Stimulated activated CD8-positive, alpha-beta memory T cell treated with anti-CD3 and anti-CD28 coated beads, Interleukin-4, amount 100 ng/mL, for 1 hour (primary cell): ENCODE measurements at places on chromosomes 16 and 17.

GRCh38 chr16:85386467-85387170, 226.5 kb upstream of the GSE1 start:
- no peak for DNase-seq

DNA sequence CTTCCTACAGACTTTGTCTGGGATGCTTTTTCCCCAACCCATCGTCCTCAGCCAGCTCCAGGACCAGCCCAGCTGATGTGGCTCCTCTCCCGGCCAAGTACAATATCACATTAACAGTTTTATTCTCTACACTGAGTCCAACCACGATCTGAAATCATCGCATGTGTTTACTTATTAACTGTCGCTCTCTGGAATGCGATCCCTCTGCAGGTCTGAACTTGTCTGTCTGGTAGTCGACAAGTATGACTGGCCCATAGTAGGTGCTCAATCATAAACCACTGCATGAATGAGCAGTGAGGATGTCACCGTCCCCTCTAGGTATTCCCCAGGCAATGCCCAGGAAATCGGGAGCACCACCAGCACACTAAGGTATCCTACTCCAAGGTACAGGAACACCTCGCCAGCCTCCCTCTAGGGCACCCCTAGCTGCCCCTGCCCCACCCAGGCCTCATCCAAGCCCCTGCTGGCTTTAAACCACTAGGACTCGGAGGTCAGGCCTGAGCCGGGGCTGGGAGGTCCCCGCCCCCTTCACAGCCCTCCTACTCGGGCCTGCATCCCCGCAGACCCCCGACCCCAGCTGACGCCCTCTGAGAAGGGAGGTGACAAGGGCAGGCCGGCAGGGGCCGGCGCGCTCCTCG, 27.7 kb downstream of the RTN4RL1 start:
- DNase-seq: no peak

- no peak for DNase-seq
These were observed 68.8 kb upstream of the GCSH start for GRCh38 chr16:81164958-81165357.

DNA sequence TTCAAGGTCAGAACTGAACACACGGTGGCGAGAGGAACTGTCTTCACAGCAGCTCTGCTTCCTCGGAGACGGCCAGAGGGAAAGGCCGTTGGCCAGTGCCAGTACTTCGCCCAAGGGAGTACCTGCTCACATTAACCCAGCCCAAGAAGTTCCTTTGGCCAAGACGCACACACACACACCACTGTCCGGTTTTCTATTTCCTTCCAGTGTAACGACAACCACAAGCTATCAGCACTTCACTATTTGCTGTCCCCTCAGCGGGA, 744 bp upstream of the GGNBP2 start:
- no peak for DNase-seq

DNA sequence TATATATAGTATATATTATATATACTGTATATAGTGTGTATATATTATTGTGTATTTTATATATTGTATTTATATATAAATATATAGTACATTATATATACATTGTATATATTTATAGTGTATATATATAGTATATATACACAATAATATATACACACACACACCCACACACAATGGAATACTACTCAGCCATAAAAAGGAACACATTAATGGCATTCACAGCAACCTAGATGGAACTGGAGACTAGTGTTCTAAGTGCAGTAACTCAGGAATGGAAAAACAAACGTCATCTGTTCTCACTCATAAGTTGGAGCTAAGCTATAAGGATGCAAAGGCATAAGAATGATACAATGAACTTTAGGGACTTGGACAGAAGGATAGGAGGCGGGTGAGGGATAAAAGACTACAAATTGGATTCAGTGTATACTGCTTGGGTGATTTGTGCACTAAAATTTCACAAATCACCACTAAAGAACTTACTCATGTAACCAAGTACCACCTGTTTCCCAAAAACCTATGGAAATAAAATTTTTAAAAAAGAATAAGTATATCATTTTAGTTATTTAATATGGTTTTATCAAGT, 201.9 kb upstream of the CDH11 start:
- no peak for DNase-seq

- DNase-seq: no peak
These were observed 72.9 kb upstream of the CCL2 start for GRCh38 chr17:34182036-34182803.

- no peak for DNase-seq
These were observed 8.0 kb downstream of the CTRB1 start for GRCh38 chr16:75226550-75227360.

- no peak for DNase-seq
These were observed 27.3 kb downstream of the SLFN11 start for GRCh38 chr17:35345926-35346771.

DNA sequence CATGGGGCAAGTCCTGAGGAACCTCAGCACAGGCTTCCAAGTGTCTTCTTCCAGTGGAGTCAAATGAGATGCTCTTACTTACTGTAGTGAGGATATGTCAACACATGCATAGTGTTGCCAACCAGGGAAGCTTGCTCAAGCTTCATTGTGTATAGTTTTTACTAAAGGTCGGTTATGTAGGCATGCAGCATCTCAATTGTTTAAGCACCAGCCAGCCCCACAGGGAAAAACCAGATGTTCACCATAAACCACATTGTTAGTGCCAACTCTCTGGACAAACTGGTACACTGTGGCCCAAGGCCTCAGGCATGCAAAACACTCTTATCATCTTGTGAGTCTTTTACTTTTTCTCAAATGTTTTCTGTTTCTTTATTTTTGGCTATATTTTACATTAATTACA, 152.1 kb downstream of the PHKB start:
- DNase-seq: no peak

DNA sequence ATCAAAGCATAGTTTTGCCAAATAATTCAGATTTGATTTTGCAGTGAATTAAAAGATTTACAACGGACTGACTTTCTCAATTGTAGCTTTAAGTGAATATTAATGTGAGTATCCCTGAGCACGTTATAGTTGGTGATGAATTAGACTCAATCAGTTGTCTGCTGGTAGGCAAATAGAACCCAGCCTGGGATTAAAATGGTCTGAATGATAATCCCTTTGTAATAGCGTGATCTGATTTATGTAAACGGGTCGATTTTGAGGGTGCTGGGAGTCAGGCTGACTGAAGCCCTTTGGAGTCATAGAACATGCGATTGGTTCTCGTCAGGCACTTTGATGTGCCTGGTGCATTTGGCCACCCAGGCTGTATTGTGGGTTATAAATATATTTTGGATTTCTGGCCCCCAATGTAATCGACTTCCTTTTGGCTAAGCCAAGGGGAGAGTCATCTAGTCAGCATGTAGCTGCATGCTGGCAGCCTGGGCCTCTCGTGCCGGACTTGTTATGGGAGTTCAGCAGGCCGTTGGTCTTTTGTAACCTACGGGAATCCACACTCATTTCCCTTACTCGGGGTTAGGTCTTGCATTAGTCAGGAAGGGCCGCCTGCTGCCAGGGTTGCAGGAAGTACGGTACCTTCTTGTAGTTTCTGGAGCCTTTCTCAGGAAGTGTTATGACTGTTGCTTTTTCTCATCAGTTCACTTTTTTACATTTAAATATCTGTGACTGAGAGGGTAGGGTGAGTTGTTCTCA, 5.4 kb downstream of the PGS1 start:
- DNase-seq: no peak

DNA sequence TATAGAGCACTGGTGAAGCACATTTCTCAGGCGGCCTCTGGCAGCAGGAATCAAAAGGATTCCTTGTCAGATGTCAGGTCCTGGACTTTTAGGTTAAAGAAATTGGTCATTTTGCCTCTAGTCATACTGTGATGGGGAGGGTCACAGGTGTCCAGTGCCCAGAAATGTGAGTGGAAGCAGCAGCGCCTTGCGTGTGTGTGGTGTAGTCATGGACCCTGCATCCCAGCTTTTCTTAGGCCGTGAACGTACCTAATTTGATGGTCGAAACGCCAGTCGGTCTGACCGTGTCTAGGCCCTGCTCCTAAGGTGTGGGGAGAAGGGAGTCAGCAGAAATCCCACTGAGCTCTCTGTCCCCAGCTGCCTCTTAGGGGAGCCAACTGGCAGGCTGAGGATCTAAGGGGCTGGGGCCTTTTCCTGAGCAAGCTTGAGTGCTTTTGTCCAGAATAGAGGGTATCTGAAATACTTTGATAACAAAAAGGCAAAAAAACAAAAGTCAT, 32.0 kb downstream of the POLR3E start:
- DNase-seq: no peak

DNA sequence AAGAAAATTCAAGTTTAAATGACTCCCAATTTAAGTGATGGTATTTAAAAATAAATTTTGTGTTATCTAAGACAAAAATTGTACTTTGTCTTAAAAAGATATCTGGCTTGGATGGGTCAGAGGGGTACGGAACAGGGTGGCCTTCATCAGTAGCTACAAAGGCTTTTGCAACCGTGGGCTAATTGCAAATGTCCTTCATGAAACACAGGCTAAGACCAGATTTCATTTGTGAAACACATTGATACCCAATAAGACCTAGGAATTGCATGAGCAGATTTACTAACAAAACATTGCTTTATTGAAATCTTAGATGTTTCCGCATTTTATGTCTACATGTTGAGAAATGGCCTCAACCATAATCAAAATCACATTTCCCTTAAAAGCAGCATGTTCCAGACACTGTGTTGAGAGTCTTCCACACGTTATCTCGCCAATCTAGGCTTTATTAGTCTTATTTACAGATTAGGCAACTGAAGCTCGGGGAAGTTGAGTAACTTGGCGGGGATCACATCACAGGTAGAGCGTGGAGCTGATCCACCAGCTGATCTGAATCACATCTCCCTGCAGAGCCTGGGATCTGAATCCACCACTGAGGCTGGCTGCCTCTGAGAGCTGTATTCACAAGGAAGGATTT, 21.8 kb downstream of the FBXO39 start:
- DNase-seq: no peak

DNA sequence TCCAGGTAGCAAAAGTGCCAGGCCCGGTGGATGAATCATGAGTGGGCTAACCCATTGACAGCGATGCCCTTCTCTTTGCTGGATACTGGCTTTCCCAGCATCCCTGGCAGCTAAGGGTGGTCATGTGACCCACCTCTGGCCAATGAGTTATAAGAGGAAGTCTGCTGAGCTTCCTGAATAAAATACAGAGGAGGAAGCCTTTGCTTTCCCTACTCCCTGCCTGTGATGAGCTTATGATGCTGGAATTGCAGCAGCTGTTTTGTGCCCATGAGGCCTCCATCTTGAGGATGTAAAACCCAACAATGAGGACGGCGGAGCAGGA, 15.0 kb upstream of the ATP2A3 start:
- DNase-seq: no peak

DNA sequence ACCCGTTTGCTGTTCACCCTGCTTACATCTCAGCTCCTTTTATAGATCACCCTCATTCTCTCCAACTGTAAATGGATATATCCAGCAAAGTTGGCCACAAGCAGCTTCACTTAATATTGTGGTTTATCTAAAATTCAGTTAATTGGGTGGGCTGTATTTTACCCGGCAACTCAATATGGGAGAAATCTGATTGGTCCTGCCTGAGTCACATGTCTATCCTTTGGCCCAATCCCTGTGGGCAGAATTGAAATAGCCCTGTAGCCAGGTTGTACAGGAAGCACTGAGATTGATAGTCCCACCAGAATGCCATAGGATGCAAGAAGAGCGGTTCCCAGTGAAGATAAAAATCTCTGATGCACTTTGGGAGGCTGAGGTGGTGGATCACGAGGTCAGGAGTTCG, 73.2 kb downstream of the AIPL1 start:
- DNase-seq: no peak

- no peak for DNase-seq
These were observed 21.1 kb downstream of the COX11 start for GRCh38 chr17:54947396-54947795.

DNA sequence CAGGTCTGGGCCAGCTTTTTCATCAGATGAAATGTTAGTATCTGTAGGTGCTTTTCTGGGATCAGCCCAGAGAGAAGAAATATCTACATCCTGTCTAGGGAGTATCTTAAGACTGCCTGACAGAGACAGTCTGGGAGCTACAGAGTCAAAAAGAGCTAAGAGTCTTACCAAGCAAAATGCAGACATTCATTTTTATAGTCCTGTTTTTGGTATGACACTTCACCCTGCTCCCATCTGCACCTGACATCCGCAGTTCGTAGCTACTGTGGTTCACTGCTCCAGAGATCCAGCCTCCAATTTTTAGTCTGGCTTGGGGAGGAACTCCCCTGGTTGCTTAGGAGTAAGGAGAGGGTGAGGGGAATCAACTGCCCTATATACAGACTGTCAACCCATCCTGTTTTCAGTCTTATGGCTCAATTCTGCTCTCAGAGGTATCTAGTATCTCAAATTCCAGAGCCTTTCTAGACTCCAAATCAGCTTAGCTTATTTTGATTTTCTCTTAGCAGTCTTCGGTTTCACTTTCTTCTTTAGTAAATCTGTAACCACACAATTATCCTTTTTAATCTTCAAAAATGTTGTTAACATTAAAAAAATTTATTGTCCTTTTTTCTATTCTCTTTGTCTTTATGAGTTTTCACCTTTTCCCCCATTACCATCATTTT, 97.8 kb downstream of the TMEM100 start:
- no peak for DNase-seq

GRCh38 chr17:66813296-66813695, 21.6 kb upstream of the CACNG5 start:
- no peak for DNase-seq

GRCh38 chr16:80081846-80082245, 458.9 kb upstream of the DYNLRB2 start:
- no peak for DNase-seq

DNA sequence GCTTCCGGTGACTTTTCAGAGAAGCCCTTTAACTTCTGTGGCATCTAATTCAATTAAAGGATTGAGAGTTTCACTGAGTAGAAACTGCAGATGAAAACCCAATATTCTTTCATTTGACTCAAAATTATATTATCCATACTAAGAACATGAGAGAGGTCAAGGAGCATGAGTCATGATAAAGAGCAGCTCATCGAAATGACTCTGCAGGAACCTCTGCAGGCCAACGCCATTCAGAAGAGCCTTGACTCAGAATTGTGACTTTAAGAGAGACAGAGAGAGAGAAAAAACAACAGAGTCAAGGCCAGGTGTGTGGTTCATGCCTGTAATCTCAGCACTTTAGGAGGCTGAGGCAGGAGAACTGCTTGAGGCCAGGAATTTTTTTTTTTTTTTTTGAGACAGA, 417.2 kb upstream of the XYLT1 start:
- no peak for DNase-seq

DNA sequence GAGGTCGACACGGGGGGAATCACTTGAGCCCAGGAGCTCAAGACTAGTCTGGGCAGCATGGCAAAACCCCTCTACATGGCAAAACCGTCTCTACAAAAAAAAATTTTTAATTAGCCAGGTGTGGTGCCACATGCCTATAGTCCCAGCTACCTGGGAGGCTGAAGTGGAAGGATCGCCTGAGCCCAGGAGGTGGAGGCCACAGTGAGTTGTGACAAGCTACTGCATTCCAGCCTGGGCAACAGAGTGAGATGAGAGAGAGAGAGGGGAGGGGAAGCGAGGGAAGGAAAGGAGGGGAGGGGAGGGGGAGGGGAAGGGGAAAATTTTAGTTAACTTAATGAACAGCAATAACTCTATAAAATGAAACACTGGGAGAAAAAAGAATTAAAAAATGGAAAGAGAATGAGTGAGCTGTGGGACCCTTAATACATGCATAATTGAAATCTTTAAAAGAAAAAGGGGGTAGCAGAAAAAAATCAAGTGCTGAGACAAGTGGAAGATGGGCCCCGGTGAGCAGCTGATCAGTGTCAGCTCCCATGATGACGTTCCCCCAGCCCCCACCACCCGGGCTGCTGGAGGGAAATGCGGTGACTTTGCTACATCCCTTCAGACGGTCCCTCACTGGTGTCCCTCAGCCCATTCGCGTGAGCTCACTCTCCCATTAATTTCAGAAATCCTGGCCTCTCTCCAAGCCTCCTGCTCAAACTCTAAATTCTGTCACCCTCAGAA, 2.7 kb downstream of the ASGR2 start:
- DNase-seq: no peak
